ENCODE measurements at places on chromosomes 1 and 21.

GRCh38 chr1:74468982-74469603 lies 43.3 kb downstream of the LRRC53 start:
- DNase-seq, result no peak

DNA sequence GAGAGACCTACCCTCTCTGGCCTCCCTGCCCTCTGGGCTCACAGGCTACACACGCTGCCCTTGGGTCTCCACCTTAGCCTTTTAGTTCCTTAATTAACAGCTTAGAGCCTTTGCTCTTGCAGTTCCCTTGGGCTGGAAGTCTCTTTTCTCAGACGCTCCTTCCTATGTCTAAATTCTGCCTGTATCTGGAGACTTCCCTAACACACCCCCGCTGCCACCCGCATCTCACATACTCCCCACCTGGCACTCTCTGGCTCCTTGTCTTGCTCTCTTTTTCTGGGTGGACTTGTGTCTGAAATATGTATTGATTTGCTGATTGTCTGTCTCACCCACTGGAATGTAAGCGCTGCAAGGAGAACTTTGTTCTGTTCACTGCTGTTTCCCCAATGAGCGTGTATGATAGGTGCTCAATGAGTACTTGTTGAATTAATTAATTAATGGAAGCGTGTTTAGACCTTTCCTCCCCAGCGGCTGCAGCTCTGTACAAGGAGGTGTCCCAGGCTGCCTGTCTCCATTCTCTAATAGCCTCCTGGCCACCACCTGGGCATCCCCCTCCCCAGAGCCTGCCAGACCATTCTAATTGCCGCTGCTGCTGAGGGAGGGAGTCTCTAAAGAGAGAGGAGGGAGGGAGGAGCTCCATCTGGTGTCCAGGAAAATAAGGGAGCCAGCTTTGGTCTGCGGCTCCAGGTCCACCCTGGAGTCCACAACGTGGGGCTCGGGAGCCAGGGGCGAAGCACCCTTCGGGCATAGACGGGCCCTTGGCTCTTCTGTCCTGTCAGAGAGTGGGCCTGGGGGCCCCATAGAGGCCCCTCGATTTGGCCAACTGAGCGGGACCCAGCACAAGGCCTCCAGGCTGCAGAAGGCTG lies 95.4 kb downstream of the RNF220 start:
- no peak for DNase-seq

DNA sequence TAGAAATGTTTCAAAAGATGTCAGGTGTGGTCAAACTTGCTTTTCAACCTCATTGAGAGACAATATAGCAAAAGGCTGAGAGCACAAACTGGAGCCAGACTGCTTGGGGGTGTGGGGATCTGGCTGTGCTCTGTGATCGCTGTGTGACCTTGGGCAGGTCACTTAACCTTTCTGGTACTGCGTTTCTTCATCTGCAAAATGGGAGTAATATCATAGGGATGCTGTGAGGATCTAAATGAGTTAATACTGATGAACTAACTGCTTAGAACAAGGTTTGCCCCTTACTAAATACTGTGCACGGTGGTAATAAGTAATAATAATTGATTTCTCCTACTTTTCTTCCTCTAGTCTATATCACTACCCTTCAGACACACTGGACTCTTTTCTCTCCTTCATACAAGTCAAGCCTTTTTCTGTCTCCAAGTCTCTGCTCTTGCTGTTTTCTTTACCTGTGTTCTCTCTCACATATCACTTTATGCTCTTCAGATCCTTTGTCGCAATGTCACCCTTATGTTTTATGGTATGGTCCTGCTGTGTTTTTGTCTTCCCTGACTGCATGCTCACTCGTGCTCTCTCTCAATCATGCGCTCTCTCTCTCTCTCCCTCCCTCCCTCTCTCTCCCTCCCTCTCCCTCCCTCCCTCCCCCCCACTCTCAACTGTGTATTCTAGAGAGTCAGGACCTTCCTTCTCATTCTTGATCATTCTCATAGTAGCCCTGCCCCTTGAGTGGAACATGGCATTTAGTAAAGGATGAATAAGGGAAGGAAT lies 3.3 kb downstream of the MGST3 start:
- DNase-seq, result no peak

DNA sequence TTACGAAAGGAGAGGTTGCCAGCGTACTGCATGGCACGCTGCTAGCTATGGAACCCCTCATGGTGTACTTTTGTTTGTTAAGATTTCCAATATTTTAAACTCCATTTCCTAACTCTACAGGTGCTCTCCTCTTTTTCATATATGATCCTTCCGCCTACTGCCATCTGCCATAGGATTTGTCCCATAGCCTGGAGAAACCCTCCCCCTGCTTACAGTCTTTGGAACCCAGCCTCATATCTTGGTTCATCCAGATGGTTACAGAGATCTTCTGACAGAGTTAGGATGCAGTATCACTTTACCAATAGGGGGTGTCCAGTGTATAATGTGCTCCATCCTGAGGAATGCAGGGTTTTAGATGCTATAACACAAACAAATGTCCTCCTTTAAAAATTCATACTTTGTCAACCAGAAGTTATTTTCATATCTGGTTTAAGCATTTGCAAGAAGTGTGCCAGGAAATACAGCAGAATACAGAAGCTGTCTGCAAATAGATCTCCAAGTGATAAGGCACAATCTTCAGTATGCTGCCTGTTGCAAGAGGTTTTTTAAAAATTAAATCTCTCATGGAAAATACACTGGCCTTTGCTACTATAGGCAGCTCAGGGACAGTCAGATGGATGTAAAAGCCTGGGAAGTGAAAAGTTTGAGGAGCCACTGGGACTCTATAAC lies 377.8 kb downstream of the KCNH1 start:
- DNase-seq, result no peak

DNA sequence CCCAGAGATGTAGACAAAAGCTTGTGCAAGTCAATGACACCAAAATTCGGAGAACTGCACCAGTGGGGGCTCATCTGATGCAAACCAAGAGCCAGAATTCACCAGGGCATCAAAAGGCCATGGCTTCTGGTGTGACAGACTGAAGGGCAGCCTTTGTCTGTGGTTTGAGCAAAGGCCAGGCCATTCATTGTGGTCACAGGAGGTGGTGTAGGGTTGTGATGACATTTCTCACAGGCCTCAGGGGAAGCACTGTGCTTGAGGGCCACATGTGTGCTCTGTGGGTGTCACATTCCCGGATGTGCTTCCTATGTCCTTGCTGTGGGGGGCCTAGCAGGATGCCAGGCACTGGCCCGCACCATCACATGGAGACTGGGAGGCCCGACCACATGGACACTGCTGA lies 22.5 kb upstream of the KCNE1 start:
- no peak for DNase-seq

DNA sequence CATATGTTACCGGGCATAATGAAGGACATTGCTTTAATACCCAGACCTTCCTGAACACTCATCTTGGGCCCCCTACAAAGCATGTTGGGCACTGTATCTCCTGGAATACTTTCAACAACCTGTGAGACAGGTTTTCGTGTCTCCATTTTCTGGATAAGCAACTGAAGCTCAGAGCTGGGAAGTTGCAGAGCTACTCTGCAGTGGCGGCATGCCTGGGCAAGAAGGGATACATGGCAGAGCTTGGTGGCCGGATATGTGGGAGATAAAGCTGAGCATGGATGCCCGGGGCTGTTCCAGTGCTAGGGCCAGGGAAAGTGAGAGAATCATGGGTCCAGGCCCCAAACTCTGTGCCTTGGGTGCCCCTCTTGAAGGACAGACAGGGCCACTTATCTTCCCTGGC lies 71.6 kb upstream of the KCND3 start:
- no peak for DNase-seq

DNA sequence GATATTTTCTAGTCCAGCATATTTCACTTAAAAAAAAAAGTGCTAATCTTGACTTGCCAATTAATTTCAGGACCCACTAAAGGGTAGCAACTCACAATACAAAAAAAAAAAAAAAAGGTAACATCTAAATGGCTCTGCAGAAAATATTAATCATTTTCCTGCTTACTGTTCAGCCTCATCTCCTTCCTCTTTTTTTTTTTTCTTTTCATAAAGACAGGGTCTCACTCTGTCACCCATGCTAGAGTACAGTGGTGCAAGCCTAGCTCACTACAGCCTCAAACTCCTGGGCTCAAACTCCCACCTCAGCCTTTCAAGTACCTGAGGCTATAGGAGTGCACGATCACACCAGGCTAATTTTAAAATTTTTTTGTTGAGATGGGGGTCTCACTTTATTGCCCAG lies 30.4 kb downstream of the TTC13 start:
- DNase-seq, result no peak

GRCh38 chr1:115826628-115827027 lies 14.3 kb downstream of the NHLH2 start:
- no peak for DNase-seq
